Activated CD4-positive, CD25-positive, alpha-beta regulatory T cell treated with anti-CD3 and anti-CD28 coated beads, Interleukin-2, amount 50 U/mL, for 16 hours (primary cell): ENCODE measurements at places on chromosomes 16 and 17.
A peak's percentile ranks its signal among the peaks of the same experiment; 100 is the strongest.

GRCh38 chr16:3285131-3285530 lies 1.8 kb downstream of the ZNF263 start:
- no peak for DNase-seq

DNA sequence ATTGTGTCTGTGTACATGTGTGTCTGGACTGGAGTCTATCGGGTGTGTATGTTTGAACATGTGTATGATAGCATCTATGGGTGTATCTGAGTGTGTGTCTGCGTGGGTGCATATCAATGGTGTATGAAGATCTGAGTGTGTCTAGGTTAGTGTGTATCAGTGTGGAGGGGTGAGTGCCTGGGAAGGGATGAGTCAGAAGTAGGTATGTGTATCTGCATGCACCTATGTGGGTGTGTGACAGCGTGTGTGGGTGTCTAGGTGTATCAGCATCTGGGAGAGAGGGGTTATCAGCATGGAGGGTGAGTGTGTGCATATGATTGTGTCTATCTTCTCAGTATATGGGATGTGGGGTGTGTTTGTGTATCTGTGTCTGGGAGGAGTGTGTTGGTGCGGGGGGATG lies 58.2 kb upstream of the LHX1 start:
- no peak for DNase-seq

DNA sequence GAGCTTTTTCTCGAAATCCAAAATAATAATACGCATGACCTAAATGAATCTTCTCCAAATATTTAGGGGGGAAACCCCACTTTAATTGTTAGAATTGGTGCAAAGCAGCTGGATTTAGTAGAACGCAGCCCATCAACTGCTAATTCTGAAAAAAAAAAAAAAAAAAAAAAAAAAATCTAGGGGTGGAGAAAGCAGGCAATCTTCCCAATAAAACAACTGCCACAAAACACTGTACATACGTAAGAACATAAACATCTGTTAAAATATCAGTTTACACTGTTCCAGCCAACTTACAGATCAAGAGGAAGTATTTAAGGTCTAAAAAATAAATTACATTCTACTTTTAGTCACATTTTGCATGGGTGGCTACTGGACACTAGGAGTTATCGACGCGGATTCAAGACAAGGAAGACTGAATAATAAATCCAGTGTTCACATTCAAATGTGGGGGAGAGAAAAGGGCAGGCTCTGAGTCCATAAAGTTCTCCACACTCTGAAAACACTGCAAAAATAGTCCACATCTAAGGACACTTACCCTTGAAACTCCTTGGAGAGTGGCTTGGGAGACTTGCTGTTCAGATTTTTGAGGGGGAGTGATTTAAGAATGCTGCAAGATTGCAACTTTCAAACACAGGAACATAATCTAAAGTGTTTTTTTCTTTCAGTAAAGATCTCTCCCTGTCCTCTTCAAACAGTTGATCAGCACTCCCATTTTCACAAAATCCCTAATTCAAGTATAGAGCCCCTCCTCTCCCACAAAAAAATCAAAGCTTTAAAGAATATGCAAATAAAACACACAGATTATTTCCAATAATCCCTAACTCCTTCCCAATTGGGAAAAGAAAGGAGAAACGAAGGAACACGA lies 1.3 kb downstream of the APPBP2 start:
- no peak for DNase-seq

GRCh38 chr17:2368359-2368758 lies 31.1 kb downstream of the SGSM2 start:
- DNase-seq = no peak

GRCh38 chr16:85096921-85097320 lies 15.4 kb downstream of the CIBAR2 start:
- DNase-seq = no peak

- DNase-seq = no peak
Observed at GRCh38 chr16:81666113-81666512, 113.0 kb upstream of the PLCG2 start.

DNA sequence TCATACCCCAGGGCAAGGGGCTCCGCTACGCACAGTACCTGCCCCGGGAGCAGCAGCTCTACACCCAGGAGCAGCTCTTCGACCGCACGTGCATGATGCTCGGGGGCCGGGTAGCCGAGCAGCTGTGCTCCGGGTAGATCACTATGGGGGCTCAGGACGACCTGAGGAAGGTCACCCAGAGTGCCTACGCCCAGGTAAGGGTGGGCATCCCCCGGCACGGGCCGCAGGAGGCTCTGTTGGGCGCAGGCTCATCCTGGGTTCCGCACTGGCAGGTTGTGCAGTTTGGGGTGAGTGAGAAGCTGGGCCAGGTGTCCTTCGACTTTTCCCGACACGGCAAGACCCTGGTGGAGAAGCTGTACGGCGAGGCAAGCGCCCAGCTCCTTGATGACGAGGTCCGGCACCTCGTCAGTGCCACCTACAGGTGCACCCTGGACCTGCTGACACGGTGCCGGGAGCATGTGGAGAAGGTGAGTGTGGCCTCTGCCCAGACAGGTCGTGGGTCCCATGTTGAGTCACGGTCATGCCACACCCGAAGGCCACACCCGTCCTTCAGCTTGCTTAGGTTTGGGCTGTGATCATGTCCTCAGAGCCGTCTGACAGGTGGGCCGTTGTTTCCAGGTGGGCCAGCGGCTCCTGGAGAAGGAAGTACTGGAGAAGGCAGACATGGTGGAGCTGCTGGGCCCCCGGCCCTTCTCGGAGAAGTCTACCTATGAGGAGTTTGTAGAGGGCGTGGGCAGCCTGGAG lies 19.3 kb downstream of the DBNDD1 start:
- no peak for DNase-seq

- DNase-seq = no peak
Observed at GRCh38 chr17:77741109-77741508, 217.4 kb upstream of the TNRC6C start.

- no peak for DNase-seq
Observed at GRCh38 chr17:74754832-74755231, 6.4 kb downstream of the NHERF1 start.

DNA sequence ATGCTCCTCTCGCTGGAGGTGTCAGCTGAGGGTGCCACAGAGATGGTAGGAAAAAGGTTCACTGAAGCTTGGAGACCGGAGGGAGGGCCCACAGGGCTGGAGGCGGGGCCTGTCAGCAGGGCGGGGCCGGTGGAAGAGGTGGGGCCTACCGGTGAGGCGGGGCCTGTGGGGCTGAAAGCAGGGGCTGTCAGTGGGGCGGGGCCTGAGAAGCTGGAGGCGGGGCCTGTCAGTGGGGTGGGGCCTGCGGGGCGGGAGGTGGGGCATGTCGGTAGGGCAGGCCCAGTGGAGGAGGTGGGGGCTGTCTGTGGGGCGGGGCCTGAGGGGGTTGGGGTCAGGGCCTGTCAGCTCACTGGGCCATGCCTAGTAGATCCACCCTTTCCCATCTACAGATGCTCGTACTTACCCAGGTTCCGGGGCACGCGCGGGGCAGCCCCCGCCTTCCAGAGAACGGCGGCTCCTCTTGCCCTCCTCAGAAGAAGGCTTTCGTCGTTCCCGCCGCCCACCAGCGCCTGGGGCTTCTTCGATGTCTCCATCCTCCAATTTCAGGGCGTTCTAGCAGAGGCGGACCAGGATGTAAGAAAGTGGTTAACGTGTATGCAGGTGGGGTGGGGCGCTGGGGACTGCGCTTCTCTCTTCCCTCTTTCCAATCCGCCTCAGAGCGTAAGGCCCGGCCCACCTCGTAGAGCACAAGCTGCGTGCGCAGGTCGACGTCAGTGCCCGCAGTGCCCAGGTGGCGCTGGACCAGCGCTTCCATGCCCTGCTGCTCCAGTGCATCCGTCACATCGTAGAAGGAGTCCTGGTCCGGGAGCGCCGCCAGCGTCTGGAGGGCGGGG lies 9.8 kb downstream of the TMEM208 start:
- DNase-seq = peak; percentile 38

- DNase-seq = no peak
Observed at GRCh38 chr16:54493594-54493993, 207.0 kb upstream of the IRX3 start.

DNA sequence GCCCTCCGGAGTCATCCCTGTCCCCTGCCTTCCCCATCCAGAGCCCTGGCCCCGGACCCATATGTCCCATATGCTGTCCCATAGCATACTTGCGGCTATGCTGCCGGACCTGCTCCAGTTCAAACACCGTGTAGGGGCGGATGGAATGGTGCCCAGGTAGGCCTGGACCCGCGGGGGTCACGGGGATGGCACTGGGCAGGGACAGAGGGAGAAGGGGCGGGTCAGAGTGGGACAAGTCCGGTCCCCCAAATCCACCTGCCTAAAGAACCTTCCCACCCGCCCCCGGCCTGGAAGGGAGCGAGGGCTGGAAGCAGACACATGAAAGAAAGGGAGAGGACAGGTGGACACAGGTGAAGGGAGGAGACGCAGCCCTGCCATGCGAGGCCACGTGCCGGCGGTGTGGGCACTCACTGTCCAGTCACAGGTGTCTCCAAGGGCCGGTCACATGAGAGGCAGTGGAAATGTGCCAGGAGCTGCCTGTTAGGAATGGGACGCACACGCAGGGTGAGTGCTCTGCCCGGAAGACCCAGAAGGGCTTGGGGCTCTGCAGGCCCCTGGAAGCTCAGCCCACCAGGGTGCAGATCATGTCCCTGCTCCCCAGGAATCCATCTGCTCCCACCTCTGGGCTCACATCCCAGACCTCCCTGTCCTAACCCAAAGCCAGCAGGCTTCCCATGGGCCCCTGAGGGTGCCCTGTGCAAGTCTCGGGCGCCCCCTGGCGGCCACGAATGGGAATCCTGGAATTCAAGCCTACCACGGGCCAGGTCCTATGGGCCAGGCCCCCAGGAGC lies 14.0 kb downstream of the UBALD2 start:
- peak; percentile 80 for DNase-seq

GRCh38 chr17:49920030-49920769 lies 48.8 kb upstream of the DLX4 start:
- DNase-seq = no peak
